ENCODE measurements at places on chromosomes 11 and 22.
A peak's percentile ranks its signal among the peaks of the same experiment; 100 is the strongest.

- DNase-seq: no peak
Observed at GRCh38 chr11:129077191-129077590, 114.9 kb downstream of the ARHGAP32 start.

- no peak for DNase-seq
Observed at GRCh38 chr11:123268156-123268555, 73.1 kb upstream of the CLMP start.

DNA sequence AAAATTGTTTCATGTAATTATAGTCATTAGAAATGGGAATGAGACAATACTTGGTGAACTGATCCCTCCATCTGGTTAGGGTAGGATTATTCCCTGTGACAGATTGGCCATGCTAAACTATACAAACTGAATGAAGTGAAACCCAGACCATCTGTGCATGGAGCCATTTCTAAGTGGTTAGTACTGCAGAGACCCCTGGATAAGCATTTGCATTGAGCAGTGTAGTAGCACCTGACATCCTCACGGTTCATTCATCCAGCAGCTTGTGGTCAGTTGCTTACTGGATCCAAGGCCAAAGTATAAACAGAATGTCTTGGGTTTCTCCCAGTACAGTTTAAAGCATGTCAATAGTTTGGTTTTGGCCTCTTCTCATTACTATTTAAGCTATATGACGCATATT, 93.8 kb upstream of the ARHGAP42 start:
- no peak for DNase-seq

DNA sequence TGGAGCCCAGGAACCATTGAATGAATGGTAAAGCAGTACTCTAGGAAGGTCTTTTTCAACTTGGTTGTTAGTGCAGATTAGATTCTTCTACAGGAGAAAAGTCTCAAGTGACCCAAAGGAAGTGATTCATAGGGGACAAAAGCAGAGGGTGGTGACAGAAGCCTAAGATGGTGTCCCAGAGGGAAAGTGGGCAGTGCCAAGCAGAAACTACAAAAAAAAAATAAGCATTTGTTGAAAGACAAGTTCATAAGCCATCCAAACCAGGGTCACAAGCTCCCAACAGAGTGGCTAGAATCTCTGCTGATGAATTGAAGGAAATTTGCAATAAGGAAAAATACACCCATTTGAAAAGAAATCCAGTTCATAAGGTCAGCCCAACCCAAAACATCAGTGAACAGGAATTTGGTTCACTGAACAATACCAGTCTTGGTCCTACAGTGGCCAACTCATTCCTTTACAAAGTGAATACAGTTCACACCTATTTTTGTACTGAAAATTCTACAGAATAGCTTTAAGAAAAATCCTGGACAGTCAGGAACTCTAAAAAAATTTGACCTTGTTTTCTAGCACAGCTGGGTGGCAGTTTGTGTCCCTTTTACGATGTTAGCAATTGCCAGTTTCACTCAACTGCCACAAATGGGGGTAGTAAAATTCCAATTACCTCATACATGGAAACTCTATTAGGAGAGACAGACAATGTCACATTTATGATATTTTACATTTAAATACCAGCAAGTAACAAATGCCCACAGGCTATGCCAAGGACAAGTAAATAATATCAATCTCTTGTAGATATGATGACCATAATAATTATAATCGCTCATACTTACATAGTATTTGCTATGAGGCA, 21.6 kb upstream of the NUP160 start:
- DNase-seq: no peak

GRCh38 chr22:23789121-23789520, 2.4 kb downstream of the SMARCB1 start:
- no peak for DNase-seq

- DNase-seq: no peak
Observed at GRCh38 chr11:57873196-57873911, 111.8 kb downstream of the CTNND1 start.

GRCh38 chr11:83523676-83524075, 237.5 kb upstream of the CCDC90B start:
- no peak for DNase-seq

DNA sequence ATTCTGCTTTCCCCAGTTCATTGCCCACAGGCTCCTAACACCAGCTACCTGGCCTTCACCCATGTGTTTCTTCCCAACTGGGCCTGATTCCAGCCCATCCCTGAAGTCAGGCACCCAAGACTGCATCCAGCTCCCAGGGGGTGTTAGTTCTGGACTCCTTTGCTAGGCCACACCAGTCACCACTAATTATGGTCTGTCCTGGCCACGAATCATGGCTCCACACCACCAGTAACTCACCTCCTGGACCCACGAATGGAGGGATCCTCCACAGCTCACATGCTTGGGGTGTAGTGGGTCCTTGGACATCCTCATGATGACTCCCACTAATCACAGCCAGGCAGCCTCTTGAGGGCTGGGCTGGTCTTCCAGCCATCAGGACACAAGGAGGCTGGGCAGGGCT, 3.6 kb upstream of the RASL10A start:
- DNase-seq: no peak

DNA sequence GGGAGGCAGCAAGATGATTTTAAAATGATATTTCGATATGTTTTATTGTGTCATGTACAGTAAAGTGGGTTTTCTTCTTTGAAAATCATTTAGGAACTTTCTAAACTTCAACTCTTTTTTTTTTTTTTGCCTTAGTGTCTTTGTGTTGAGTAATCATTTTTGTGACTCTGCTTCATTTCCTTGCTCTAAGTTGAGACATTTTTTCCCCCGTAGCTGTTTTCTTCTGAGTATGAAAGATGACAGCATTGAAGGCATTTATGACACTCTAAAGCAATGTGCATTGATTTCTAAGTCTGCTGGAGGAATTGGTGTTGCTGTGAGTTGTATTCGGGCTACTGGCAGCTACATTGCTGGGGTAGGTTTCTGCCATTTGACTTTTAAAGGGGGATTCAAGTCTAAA, 23.5 kb downstream of the RRM1 start:
- DNase-seq: peak; percentile 25

DNA sequence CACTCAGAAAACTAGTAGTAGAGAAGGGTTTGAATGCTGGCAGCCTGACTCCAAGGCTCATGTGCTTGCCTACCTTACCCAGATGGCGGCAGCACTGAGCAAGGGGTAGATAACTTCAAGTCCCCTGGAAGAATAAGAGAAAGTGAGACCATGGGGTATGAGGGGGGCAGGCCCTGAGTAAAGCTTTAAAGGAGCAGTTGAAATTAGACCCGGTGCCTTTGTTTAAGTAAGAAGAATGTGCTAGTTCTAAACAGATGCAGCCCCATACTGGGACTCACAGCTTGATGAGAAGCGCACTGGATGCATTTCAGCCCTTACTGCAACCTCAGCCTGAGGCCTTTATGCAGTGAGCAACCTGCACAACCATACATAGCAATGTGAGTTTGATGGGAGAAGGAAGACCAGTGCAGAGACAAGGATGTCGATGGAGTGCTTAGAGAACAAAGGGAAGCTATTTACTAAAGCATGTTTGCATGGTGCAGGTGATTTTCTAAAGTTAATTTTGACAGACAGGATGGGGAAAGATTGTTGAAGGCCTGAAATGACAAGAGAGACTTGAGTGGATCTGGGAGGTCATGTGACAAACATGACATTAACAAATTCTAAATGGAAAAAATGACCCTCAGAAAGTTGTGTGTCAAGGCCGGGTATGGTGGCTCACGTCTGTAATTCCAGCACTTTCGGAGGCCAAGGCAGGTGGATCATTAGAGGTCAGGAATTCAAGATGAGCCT, 27.1 kb upstream of the TMA7B start:
- DNase-seq: no peak

DNA sequence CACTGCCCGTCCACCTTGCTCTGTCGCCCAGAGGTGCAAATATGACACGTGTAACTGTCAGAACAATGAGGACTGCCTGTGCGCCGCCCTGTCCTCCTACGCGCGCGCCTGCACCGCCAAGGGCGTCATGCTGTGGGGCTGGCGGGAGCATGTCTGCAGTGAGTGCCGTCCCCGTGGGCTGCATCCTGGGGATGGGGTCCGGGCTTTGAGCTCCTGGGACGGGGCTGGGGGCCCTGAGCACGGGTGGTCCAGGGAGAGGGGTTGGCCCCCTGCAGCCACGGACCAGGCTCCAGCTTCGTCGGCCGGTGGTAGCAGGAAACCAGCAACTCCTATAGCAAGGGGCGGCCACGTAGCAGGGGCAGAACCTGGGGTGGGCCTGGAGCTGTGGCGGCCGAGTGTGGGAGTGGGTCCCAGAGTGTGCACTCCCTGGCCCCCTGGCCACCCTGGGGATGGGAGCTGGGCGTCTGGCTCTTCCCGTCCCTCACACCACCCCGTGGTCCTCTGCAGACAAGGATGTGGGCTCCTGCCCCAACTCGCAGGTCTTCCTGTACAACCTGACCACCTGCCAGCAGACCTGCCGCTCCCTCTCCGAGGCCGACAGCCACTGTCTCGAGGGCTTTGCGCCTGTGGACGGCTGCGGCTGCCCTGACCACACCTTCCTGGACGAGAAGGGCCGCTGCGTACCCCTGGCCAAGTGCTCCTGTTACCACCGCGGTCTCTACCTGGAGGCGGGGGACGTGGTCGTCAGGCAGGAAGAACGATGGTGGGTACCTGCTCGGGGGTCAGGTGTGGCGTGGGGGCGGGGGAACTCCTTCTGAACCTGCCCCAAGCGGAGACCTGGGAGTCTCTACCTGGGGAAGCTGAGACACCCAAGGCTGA, 10.1 kb downstream of the MUC2 start:
- DNase-seq: no peak

GRCh38 chr11:105611572-105612441, 1.9 kb downstream of the GRIA4 start:
- DNase-seq: no peak
